ENCODE measurements at places on chromosomes 5 and 9. TPM values are rescaled to one million over a fixed set of nuclear protein-coding genes. Genes with fewer than 3 reads are reported as not detected.

Gene DOCK2
- total RNA-seq = 2.3 TPM

Gene ITGA2
- 21.7 TPM for total RNA-seq

Gene LHX6
- 0.61 TPM for total RNA-seq

Gene AMBP
- total RNA-seq = 7.7 TPM

Gene DMRT2
- total RNA-seq = not detected

Gene SNAPC4
- total RNA-seq = 10.3 TPM

Gene CDKN2B
- total RNA-seq = not detected

Gene ANXA2R
- total RNA-seq = 1.8 TPM

Gene PSD2
- total RNA-seq = not detected

Gene DYNC2I2
- 145 TPM for total RNA-seq

All from A549 treated with CORT108297 at 1 μM for 4 hours (cell line).